Adipose tissue (tissue), 3 donors: ENCODE measurements at places on chromosomes 5 and 9. TPM values are rescaled to one million over a fixed set of nuclear protein-coding genes. Genes with fewer than 3 reads are reported as not detected.

Gene SPINK7
- not detected for polyA plus RNA-seq

Gene LCN15
- not detected for polyA plus RNA-seq

Gene NEURL1B
- 3.7 TPM for polyA plus RNA-seq

Gene NR4A3
- polyA plus RNA-seq = 89.7 TPM

Gene NTRK2
- polyA plus RNA-seq = 11.1 TPM

Gene CERCAM
- polyA plus RNA-seq = 59.4 TPM
